ENCODE measurements at places on chromosomes 11 and 22.

- DNase-seq, result no peak
Observed at GRCh38 chr11:57324154-57324885, 432 bp downstream of the TNKS1BP1 start.

GRCh38 chr11:503179-503981 is 3.7 kb downstream of the RNH1 start:
- DNase-seq, result no peak

DNA sequence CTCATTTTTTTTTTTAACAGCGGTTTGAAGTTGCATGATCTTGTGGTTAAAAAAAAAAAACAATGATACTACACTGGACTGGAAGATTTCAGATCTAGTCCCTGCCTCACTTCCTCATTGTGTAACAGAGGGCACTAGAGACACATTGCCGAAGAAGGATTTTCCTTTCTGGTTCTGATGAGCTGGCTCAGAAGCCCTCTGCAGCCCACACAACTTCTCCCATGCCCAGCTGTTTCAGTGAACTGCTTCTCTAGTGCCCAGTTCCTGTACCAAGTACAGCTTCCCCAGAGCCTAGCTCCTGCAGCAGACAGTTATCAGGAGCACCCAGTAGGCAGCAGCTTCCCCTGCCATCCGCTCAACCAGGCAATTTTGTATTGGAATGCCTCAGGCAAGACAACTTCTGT is 29.5 kb upstream of the ANO5 start:
- no peak for DNase-seq

GRCh38 chr11:80650966-80651365 is 1210.1 kb upstream of the TENM4 start:
- no peak for DNase-seq

DNA sequence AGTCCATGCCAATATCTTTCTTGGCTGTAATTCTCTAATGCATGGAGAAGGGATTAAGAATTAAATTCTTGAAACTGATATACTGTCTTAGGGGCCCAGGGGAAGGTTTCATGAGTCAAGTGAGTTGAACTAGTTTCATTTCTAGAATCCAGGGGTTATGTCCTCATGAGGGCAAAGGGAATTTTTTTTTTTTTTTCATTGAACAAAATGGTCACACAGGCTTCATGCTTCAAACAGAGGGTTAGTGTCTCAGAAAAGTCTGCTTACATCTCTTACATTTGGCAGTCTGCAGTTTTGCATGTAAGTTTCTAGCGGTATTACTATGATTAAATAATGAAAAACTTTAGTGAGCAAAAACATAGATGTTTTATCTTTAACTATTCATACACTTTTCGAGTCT is 32.9 kb downstream of the PPME1 start:
- DNase-seq, result no peak

DNA sequence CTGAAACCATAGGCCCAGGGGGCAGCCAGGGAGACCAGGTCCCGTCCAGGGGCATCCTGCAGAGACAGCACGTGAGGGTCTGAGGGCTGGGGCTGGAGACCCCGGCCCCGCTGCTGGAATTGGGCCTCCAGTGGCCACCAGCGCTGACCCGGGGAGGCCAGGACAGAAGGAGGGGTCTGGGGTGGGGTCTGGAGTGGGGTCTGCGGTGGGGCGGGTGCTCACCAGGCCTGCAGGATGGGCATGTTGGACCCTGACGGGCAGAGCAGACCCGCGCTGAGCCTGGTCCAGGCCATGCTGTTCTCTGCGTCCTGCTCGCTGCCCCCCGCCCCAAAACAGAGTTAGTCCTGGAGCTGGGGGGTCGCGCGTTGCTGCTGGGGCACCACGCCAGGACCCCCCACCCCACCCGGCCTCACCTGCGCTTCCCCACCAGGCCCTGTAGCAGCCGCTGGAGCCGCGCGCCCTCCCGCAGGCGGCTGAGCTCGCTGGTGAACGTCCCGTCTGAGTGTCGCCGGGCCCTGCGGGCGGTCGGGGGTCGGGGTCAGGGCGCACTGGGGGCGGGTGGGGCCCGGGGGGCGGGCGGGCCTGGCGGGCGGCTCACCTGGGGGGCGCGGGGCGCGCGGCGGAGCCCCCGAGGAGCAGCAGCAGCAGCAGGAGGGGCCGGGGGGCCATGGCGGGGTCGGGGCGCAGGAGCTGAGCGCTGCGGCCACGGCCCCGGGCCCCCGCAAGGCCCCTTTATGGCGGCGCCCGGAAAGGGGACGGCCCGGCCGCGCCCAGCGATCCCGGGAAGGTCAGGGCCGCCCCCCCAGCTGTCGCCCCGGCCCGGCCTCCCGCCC is at the start of gene SCT:
TSS of gene SCT (minus strand) at position 707 of the 833 bp plus-strand sequence. CDS start at position 669, 38 bp downstream.
- no peak for DNase-seq

GRCh38 chr11:3916962-3917361 is 61.5 kb downstream of the STIM1 start:
- no peak for DNase-seq
